GM23248 (cell line): ENCODE measurements at places on chromosomes 7 and 10.

- H3K27me3 ChIP-seq, result no peaks in the 10 kb centered on the region
- H3K36me3 ChIP-seq, result no peaks in the 10 kb centered on the region; the same call in 1 of the 2 replicates
- H3K4me1 ChIP-seq, result no peaks in the 10 kb centered on the region
- no peak overlapping the region for H3K27ac ChIP-seq
- no peak overlapping the region for H3K4me3 ChIP-seq
Observed at GRCh38 chr7:748446-748845, 21.4 kb upstream of the PRKAR1B start.

GRCh38 chr7:102836191-102836919, 76.4 kb upstream of the LRRC17 start:
- H3K36me3 ChIP-seq, result no peaks in the 10 kb centered on the region
- peaks cover 27% of the 10 kb centered on the region for H3K4me1 ChIP-seq
- peak; percentile 93 for DNase-seq

GRCh38 chr7:35849158-35849831, 48.4 kb downstream of the SEPTIN7 start:
- H3K27me3 ChIP-seq, result no peaks in the 10 kb centered on the region
- H3K36me3 ChIP-seq, result peaks cover 14% of the 10 kb centered on the region
- H3K4me3 ChIP-seq, result no peak overlapping the region

GRCh38 chr7:101953248-101953819, 135.9 kb downstream of the CUX1 start:
- DNase-seq, result peak; percentile 92
- H3K4me3 ChIP-seq, result peak overlapping the region; percentile 66
- no peaks in the 10 kb centered on the region for H3K36me3 ChIP-seq
- peak overlapping the region; percentile 97 for H3K27ac ChIP-seq
- no peaks in the 10 kb centered on the region for H3K27me3 ChIP-seq

DNA sequence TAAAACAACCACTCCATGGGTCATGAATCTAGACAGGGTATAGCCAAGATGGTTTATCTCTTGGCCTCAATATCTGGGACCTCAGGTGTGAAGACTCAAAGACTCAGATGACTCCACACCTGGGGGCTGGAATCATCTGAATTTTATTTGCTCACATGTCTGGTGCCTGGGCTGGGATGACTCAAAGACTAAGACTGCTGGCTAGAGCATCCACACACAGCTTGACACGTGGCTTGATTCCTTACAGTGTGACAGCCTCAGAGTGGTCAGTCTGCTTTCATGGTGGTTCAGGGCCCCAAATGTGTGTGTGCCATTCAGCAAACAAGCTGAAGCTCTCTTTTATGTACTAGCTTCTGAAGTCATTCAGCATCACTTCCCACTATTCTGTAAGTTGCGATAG, 333.7 kb downstream of the RNLS start:
- H3K27me3 ChIP-seq, result no peaks in the 10 kb centered on the region
- no peaks in the 10 kb centered on the region for H3K36me3 ChIP-seq
- peaks cover 9% of the 10 kb centered on the region for H3K4me1 ChIP-seq
